ENCODE measurements at places on chromosomes 7 and 10.

DNA sequence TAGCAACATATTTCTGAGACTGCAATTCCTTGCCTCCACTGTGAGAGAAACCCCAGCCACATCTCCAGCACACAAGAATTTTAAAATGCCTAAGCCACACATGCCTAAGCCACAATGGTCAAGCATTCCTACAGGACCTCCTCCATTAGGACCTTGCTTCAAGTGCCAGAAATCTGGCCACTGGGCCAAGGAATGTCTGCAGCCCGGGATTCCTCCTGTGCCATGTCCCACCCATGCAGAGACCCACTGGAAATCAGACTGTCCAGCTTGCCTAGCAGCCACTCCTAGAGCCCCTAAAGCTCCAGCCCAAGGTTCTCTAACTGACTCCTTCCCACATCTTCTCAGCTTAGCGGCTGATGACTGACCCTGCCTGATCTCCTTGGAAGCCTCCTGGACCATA, 117.5 kb downstream of the AHR start:
- DNase-seq, result no peak

- no peak for DNase-seq
Observed at GRCh38 chr10:36683421-36683820, 442.0 kb upstream of the ANKRD30A start.

DNA sequence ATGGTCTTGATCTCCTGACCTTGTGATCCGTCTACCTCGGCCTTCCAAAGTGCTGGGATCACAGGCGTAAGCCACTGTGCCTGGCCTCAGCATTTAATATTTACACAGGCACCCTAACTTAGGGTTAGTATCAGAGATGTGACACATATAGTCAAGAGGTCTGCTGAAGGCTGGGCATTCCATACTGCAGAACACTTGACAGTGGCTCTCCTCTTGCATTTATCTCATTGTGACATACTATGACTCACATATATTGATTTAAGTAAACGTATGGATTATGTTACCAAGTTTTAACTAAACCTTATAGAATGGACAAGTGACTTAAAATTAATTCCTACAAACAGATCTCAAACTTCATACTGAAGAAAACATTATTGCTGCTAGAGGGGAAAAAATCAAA, 36.6 kb downstream of the BRAF start:
- no peak for DNase-seq

DNA sequence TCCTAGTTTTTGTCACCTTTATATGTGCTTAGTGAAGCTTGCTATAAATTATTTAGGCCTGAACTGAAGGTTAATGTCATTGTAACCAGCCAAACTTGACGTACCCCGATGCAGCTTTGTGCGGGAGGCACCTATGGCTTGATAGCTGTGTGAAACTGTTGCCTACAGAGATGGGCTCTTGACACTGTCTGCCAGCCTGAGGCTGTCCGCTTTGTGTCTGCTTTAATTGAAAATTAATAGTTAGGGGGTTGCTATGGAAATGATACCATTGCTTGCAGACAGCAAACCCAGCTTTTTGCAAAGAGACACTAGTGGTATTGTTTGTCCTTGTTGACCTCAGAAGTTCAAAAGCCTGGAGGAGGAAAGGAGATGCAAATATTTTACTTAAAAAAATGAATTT, 2.1 kb upstream of the FOXP2 start:
- DNase-seq, result no peak

- DNase-seq, result no peak
Observed at GRCh38 chr10:44293306-44293778, 91.6 kb downstream of the CXCL12 start.
